ENCODE measurements at places on chromosomes 7 and 10.

DNA sequence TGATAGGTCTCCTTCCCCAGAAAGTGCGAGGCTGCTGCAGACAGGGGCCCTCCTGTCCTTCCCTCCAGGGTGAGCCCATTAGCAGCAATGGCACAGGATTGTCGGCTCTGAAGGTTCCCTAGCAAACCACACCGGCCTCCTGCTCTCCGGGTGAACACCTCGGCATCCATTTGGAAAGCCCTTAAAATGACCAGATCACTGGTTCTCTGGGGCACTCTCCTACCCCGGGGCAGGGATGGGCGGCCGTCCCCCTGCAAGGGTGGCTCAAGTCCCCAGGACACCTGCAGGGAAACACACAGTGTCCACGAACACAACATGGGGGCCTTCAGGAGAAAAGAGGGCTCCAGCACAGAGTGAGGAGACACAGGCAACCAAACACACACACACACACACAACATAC is 459.1 kb downstream of the PTPRN2 start:
- no peak for DNase-seq

- DNase-seq: no peak
Measured at GRCh38 chr10:98096731-98097130, 37.7 kb upstream of the R3HCC1L start.

GRCh38 chr7:140034421-140034820 is 28.3 kb downstream of the PARP12 start:
- DNase-seq: no peak

DNA sequence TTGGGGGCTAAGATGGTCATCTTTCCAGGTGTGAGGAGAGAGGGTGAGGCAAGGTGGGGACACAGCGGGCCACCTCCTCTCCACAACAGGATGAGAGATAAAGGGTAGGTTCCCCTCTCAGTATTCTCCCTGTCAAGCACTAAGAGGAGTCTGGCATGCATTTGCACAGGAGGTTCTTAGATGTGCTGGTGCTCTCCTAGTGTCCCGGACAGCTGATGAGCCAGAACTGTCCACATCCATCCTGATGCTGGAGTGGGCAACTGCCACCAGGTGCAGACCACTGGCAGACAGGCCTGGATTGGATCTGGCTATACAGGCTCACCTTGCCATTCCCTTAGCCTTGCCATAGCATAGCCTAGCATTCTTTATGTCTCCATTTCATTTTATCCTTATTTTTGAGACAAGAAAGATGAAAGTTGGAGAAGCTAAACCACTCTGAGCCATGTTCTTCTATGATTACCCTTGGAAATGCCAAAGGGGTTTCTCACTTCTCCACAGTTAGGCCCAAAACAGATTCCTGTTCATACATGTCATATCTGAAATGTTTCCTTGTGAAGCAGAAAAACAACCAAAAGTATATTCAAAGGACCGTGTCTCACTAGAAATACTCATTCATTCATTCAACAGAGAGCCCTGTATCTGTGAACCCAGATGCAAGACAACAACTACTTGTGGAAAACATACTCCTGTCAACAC is 48.8 kb upstream of the ANTXRL start:
- DNase-seq: no peak

- DNase-seq: no peak
Measured at GRCh38 chr7:132683896-132684690, 107.8 kb upstream of the PLXNA4 start.

- no peak for DNase-seq
Measured at GRCh38 chr10:102781090-102781920, 37.6 kb downstream of the WBP1L start.

- DNase-seq: peak; percentile 44
Measured at GRCh38 chr7:106757846-106758245, 96.9 kb upstream of the CCDC71L start.

GRCh38 chr7:140903741-140904480 is 20.8 kb downstream of the BRAF start:
- peak; percentile 7 for DNase-seq

All from inflammatory macrophage (primary cell).